ENCODE measurements at places on chromosomes 2 and 18.

- DNase-seq: no peak
Measured at GRCh38 chr2:156864325-156864724, 393.2 kb upstream of the GALNT5 start.

DNA sequence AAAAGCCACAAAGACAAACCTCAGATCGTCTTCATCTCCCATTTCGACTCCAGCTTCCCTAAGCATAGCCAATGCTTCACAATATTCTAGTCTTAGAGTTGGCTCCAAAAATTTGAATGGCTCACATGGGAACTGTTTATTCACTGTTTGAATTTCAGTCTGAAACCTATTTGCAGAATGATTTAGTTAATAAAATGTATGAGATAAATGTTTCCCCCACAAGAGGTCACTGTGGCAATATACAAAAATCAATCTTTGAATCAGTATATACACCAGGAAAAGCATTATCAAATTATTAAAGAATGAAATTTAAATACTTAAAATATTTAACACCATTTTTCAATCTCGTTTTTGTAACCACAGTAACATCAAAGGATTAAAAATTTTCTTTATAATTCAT, 40.0 kb upstream of the MCM6 start:
- peak; percentile 13 for DNase-seq

DNA sequence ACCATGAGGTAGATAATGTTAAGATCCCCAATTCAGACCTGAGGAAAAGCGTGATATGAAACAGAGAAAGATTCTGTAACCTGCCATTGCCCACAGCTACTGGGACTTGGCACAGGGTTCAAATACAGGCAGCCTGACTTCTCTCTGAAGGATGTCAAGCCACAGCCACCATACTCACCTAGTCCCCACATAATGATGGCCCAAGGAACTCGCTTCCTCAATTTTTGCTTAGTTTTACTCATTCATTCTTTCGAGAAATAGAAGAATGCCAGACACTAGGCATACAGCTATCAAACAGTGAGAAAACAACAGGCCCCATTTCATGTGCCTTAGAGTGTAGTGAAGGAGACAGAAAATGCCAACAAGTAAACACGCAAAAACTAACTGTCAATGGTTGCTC, 980 bp upstream of the SULT1C4 start:
- DNase-seq: no peak

DNA sequence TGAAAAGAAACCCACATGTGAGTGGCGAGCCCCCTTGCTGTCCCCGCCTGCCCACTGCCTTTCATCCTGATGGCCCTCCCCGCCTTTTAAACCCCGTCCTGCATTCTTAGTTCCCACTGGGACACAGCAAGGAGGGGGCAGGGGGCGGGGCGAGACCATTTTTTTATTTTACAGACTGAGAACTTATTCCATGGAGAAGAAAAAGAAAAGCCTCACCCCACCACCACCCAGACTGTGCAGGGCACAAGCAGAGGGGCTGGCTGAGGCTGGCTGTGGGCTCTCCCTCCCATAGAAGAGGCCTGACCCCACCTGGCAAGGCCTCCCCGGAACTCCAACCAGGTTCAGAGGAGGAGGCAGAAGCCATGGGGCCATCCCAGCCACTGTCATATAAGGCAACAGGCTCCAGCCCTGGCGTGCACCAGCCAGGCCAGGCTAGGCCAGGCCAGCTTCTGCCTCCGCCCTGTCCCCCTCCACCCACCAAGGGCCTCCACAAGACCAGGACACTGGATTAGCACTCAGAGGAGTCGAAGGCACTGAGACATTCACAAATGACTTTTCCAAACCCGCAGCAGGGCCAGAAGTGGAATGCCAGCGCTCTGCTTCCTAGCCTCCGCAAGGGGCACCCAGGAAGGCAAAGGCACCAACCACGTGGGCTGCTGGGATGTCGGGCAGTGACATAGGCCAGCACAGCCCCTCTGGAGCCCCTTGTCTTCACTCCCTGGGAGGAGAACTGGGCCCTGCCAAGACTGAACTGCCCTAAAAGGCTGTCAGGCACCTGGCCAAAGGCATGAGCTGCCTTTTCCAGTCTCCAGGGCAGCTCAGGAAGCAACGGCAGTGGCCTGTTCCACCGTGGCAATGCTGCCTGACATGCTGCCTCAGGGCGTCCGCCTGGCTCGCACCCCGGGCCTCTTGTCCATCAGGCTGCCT, 37.5 kb upstream of the SEMA4C start:
- no peak for DNase-seq

GRCh38 chr18:68355637-68356036, 359.3 kb downstream of the TMX3 start:
- no peak for DNase-seq
